ENCODE measurements at places on chromosomes 1 and 21.
A peak's percentile ranks its signal among the peaks of the same experiment; 100 is the strongest.

DNA sequence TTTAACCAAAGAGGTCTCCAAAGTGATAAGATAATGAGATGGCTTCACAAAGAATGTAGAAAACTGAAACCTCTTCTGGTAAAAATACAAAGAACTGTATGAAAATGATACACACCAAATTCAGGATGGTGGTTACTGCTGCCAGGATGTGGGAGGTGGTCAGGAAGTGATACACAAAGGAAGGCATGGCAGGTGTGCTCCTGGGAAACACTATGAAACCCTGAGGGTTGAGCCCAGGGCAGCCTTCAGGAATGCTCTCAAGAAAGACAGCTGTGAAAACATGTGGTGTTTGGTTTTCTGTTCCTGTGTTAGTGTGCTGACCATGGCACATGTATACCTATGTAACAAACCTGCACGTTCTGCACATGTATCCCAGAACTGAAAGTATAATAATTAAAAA lies 109.3 kb downstream of the NTNG1 start:
- DNase-seq = no peak

DNA sequence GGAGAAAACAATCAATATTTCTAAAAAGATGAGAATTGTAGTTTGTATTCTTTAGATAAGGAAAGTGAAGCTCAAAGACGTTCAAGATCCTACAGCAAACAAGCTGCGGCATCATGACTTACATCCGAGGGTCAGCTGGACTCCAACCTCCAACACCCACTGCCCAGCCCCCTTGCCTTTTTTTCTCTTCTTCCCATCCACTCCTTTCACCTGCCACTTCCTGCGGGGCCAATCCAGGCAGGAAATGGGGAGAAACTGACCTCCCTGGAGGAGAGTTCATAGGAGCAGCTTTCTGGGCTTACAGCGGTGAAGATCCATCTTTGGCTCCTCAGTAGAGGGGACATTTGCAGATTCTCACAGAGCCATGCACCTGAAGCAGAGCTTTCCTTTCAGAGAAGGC lies 361.5 kb downstream of the PTPRU start:
- no peak for DNase-seq

DNA sequence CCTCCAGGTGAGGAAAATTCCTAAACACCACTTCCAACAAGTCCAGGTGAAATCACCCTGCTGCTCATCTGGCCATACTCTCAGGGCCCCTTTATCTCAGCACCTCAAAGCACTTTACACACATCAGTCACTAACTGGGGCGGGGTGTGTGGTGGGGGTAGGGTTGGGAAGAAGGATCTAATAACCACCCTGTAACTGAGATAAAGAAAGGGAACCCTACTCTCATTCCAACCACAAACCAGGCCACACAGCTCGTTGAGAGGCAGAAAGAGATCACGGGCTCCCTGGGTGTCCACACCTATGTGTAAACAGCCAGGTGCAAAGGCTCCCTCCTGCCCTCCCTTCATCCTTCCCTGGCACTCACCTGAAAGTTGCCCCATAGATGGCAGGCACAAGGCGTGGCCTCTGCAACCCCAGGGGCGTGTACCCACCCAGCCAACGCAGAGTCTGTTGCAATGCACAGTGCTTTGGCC lies 20.4 kb downstream of the GPR161 start:
- DNase-seq = no peak

GRCh38 chr1:27835046-27835445 lies 4.5 kb downstream of the PPP1R8 start:
- DNase-seq = no peak

GRCh38 chr1:202659974-202660373 lies 50.3 kb downstream of the SYT2 start:
- no peak for DNase-seq

- DNase-seq = no peak
Observed at GRCh38 chr1:215958841-215959240, 391.7 kb downstream of the KCTD3 start.

DNA sequence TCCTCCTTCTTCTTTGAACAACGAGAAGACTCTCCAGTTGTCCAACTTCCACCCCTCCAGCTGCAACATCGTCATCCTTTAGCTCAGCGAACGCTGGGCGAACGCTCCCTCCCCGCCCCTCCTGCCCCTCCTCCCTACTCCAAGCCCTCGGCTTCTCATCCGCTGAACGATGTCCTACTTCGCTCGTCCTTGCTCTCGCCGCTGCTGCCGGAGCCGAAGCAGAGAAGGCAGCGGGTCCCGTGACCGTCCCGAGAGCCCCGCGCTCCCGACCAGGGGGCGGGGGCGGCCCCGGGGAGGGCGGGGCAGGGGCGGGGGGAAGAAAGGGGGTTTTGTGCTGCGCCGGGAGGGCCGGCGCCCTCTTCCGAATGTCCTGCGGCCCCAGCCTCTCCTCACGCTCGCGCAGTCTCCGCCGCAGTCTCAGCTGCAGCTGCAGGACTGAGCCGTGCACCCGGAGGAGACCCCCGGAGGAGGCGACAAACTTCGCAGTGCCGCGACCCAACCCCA lies at the start of gene BCAN:
Gene BCAN, plus strand, starts transcription at position 357 of the 504 bp plus-strand sequence. CDS start 3,938 bp downstream, outside the sequence.
- DNase-seq = peak; percentile 41

- DNase-seq = no peak
Observed at GRCh38 chr1:89727517-89728312, 93.1 kb upstream of the LRRC8D start.

- DNase-seq = no peak
Observed at GRCh38 chr1:220904876-220905275, 25.6 kb downstream of the HLX start.

GRCh38 chr1:198631292-198631691 lies 7.5 kb upstream of the PTPRC start:
- DNase-seq = no peak

DNA sequence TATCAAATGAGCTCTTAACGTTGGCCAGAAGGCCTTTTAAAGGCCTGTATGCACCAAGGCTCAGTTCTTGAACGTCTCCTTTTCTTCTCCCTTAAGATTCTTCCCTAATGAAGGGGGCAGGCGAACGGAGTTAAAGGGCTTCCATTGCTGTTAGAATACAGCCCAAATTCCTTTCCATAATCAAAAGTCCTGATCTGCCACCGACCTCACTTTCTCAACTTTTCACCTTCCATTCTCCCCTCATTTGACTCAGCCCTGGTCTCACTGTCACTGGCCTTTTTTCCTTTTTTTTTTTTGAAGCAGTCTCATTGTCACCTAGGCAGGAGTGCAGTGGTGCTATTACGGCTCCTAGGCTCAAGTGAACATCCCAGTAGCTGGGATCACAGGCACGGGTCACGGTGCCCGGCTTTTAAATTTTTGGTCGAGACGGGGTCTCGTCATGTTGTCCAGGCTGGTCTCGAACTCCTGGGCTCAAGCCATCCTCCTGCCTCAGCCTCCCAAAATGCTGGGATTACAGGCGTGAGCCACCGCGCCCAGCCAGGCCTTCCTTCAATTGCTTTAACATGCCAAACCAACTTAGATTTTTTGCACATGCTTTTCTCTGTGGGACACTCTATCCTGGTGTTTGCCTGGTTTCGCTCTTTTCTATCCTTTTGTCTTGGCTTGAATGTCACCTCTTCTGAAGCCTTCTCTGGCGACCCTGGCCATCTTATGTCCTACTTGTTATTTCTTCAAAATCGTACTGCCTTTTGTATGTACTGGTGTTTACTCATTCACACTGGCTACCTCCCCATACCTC lies 612 bp upstream of the CMPK1 start:
- no peak for DNase-seq

DNA sequence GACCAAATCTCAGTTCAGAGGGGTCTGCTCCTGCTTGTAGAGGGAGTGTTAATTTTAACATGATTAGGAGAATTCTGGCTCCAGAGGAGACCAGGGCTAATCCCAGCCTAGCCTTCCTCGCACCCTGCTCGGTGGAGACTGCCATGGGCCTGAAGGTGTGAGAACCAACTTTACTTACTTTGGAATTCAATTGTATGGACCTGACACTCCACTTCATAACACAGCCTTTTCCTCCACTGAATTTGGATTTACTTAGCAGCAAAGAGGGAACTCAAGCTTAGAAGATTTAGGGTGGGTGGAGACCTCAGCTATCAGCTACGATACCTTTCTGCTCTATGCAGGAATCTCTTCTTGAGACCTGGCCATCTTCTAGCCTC lies 11.5 kb downstream of the PLXNA2 start:
- no peak for DNase-seq

DNA sequence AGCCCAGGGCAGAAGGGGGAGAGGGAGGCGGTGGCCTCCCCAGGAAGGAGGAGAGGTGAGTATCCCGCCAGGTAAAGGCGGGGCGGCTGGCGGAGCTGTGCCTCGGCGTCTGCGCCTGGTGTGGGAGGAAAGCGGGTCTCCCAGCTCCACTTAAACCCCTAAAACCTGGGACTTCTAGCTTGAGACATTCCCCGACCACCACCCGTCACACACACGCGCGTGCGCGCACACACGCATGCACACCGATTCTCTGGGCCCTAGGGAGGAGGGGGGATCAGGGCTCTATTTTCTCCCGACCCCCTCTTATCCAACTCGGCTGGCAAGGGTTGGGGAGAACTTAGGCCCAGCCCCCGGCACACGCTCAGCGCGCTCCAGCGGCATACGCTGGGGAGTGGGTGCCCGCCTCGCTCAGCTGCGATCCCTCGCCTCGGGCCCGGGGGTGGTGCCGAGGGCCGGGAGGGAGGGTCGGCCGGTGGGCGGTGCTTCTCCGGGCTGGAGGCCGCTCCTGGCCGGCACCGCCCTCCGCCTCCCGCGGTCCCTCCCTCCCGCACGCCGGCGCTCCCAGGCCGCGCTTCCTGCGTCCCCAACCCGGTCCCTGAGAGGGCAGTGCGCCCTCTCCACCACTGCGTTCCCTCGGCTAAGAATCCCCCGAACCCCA lies at the start of gene TMEM51:
Gene TMEM51, plus strand, starts transcription at position 564 of the 658 bp plus-strand sequence. CDS start 61,341 bp downstream, outside the sequence.
- DNase-seq = no peak

GRCh38 chr1:236914375-236914774 lies 89.9 kb downstream of the MT1HL1 start:
- DNase-seq = no peak

GRCh38 chr1:112991402-112992120 lies 35.6 kb upstream of the SLC16A1 start:
- no peak for DNase-seq

DNA sequence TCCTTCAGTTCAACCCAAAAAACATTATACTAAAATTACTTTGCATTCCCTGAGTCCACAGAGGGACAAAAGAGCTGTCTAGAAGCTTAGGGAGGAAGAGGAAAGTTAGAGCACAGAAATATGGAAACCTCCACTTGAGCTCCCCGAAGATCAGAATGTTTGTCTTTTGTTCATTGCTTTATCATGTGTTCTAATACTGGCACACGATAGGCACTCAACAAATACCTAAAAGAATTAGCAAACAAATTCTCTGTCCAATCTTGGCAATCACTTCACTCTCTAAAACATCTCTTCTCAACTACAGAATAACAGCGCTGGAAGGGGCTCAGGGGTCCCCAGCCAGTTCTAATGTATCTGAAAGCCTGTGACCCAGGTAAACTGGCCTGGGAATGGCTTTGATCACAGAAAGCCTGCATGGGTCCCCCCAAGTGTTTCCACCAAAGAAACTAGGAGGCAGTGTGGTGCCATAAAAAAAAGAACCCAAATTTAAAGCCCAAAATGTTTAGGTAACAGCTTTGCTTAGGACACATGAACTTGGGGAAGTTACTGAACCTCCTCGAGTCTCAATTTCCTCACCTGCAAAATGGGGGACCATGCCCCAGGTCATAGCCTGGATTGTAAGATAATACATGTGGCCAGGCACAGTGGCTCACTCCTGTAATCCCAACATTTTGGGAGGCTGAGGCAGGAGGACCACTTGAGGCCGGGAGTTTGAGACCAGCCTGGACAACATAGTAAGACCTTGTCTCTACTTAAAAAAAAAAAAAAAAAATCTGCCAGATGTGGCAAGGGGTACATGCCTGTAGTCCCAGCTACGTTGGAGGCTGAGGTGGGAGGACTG lies 45.8 kb downstream of the SSBP3 start:
- DNase-seq = no peak

- DNase-seq = no peak
Observed at GRCh38 chr1:54906586-54906985, 19.6 kb upstream of the DHCR24 start.

GRCh38 chr1:12422488-12422887 lies 192.7 kb downstream of the VPS13D start:
- no peak for DNase-seq

GRCh38 chr1:87743256-87743655 lies 414.6 kb downstream of the LMO4 start:
- DNase-seq = no peak

DNA sequence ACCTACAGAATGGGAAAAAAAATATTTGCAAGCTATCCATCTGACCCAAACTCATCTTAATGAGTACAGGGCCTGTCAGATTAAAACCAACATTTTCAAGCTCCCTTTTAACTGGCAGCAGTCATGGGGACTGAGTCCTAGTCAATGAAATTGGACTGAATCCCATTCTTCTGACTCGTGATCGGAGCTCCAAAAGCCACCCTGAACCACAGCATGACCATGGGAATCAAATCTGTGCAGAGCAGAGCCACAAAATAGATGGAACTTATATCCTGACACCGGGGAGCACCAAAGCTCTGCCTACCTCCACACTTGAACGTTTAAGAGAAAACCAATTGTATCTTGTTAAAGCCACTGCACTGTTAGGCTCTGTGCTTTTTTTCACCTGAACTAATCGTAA lies 5.0 kb upstream of the RWDD3 start:
- no peak for DNase-seq

DNA sequence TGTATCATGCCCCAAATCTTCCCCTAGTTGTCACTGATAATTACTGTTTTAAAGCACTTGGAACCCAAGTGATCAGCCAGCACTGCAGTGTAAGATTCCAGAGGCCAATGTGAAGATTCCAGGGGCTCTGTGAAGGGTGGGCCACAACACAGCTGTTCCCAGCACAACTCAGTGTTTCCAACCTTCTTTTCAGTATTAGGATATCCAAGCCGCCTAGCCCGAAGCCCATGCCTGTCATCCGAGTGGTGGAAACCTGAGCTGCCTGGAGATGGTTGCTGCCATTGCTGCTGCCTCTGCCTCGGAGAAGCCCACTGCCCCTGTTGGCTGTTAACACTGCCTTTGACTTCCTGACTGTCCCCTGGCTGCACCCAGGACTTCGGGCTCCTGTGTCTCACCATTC lies 30.4 kb upstream of the SNX27 start:
- no peak for DNase-seq

DNA sequence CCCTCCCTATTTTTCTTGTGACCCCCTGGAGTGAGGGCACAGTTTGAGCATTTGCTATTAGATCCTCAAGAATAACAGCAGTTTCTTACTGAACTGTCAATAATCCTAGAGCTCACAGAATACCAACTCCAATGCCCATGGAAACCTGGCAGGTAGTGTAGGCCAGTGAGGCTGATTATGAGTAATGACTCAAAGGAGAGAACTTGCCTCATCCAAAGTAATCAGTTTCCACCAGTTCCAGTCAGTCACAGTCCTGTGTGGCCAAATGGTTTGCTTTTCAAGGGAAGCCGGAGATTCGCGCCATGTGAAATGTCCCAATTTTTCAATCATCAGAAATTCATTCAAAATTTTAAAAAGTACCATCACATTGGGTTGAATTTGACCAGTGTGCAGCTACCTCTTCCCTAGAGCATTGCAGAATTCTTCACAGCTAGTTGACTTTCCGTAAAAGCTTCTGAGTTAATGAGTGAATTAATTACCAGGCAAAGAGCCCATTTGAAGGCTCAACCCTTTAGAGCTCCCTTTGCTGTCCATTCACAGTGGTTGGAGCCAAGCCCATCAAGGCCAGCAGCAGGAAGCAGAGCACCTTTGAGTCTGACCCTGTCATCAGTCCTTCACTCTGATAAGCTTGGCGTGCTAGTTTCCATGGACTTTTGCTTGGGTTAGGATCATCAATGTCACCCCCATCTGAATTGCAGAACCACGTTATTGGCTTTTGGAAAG lies 170.3 kb downstream of the KAZN start:
- no peak for DNase-seq

- DNase-seq = no peak
Observed at GRCh38 chr1:100377590-100378361, 25.5 kb downstream of the CDC14A start.

Measured in activated CD8-positive, alpha-beta T cell treated with anti-CD3 and anti-CD28 coated beads for 36 hours (primary cell).